Right lung (tissue), 10 donors: ENCODE measurements at places on chromosomes 6 and 20. TPM values are rescaled to one million over a fixed set of nuclear protein-coding genes. Genes with fewer than 3 reads are reported as not detected.
A peak's percentile ranks its signal among the peaks of the same experiment; 100 is the strongest.

DNA sequence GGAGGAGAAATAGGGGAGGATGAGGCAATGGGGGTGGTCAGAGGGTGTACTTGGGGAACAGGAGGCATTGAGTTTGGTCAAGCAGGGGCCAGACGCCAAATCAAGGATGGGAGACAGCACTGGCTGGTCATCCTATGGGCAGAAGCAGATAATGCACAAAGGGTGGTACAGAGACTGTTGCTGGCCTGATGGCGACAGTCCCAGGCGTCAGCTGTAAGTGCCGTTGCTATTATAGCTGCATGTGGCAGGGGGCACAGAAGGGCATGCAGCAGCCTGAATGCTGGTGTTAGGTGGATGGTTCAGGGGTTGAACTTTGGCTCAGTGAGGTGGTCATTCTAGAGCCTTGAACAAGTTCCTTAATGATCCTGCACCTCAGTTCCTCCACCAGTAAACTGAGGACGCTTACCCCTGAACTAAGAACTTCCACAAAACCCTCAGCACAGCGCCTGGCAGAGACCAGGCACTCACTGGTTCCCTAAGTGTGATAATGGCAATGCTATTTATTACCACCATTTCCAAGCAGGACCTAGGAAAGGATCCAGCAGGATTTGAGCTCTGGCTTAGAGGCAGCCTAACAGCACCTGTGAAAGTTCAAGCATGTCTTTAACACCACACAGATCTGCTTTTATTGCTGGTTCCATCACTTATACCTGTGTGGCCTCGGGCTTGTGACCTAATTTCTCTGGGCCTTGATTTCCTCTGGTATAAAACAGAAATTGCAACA, 162.7 kb downstream of the INSM1 start:
- no peak for DNase-seq

GRCh38 chr6:138261116-138261780, 43.0 kb upstream of the PBOV1 start:
- DNase-seq, result no peak

GRCh38 chr20:2045101-2045500, 51.2 kb upstream of the PDYN start:
- DNase-seq, result no peak

- DNase-seq, result no peak
Observed at GRCh38 chr6:43310134-43310533, 1.5 kb upstream of the CRIP3 start.

GRCh38 chr6:167150941-167151549, 6.7 kb downstream of the GPR31 start:
- no peak for DNase-seq

DNA sequence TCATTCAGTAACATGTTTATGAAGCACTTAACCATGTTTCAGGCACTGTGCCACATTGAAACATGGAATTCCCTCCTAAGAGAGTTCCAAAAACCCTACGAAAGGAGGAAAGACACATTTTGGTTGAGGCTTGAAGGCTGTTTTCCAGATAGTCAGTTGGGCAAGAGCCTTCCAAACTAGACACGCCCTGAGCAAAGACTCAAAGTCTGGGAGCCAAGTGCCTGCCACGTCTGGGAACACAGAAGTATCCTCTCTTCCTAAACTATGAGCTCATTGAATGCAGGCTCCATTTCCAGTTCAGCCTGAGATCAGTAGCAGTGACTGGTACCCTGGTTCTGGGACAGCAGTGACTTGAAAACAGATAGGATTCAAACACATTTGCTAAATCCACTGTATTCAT, 74.5 kb upstream of the FAM8A1 start:
- DNase-seq, result no peak

DNA sequence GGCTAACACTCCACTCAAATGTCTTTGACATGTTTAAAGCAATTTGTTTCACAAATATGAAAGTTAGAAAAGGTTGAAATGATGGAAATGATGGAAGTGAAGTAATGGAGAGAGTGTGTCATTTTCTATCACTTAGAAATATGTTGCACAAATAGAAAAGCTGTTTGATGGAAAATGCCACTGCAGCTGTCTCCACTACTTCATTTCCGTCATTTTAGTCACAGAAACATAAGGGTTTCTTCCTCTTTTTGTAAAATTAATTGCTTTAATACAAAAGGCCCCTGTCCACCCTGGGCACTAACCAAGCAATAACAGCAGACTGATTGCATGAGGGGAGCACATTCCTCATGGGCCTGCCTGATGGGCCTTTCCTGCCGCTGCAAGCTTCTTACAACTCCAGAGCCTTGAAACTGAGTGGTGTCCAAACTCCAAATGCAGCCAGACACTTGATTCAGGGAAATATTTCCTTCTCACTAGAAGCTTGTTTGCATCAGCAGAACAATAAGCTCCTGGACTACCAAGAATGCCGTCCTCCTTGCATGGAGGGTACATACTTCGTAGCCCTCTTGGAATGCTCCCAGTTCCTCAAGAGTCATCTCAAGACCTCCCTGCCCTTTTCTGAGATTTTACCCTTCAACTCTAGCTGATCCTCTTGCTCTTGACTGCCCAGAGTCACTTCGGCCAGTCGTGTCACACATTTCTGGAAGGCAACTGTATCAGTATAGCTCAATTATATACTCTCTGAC, 36.1 kb downstream of the F13A1 start:
- DNase-seq, result no peak

DNA sequence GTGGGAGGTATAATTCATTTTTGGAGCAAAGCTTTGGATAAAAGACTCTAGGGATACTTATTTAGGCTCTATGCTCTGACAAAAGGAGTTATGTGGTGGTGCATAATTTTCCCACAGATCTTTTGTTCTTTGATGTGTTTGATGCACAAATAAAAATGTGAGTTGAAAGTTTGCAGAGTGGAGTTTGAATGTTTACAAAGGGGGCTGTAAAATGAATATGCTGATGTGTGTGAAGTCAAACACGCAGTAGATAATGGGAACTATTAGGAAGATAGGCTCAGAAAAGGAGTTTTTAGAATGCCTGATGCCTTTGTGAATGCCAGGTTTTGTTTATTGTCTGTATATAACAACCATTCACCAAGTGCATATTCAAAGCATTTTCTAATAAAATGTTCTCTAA, 545.0 kb upstream of the EPHA7 start:
- no peak for DNase-seq

GRCh38 chr20:64244870-64245603, 10.5 kb upstream of the PCMTD2 start:
- DNase-seq, result no peak

DNA sequence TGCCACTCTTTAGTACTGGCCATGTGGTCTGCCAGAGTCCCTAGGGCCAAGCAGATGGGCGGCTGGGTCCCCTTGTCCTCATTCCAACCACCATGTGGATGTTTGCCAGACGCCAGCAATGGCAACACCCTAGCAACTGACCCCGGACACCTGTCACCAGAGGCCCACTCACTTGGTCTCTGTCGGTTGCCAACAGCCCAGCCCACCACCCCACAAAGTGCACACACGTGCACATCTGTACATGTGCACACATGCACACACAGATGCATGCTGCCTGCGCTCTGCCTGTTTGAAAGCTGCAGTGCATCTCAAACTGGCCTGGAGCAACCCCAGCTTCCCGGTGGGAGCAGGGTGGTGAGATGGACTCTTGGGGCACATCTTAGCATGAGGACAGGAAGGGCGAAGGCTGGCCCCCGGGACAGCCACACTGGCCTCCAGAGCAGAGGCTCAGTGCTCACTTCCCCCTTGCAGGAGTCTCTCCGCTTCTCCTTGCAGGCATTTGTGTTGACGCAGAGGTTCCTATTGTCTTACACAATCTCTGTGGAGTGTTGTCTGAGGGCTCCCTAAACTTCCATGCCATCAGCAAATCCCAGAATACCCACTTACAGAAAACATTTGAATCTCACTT, 54.0 kb downstream of the PSMG4 start:
- no peak for DNase-seq

- DNase-seq, result no peak
Observed at GRCh38 chr6:140968062-140968461, 1164.7 kb upstream of the GJE1 start.

DNA sequence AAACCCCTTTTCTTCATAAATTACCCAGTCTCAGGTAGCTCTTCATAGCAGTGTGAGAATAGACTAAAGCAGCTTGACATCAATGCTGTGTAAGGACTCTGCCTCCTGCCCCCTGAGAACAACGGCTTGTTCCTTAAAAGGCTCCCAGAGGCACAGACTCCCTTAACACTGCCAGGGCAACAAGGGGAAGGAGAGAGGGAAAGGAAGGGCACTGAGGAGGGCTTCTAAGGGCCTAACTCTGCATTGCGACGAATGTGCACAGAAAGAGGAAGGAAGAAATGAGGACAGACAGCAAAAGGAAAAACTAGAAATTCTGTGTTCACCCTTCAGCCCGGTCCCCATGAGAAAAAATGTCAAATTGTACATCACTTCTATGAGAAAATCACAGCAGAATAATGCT, 74.0 kb downstream of the AGPAT4 start:
- no peak for DNase-seq

DNA sequence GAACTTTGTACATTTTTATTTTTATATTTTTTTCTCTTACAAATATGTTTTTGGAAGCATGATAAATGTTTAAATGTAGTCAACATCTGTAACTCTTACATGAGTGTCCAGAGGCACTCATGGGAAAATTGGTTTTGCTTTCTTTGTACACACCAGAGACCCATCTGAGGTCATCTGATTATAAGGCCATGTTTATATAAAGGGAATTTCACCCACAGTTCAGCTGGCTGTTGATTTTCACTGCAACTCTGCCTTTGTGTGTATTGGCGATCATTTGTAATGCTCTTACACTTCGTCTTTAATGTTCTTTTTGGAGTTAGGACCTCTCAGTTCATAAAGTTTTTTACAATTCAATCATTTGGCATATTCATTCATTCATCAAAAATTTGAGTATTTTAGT, 28.1 kb downstream of the RIOK1 start:
- DNase-seq, result no peak

DNA sequence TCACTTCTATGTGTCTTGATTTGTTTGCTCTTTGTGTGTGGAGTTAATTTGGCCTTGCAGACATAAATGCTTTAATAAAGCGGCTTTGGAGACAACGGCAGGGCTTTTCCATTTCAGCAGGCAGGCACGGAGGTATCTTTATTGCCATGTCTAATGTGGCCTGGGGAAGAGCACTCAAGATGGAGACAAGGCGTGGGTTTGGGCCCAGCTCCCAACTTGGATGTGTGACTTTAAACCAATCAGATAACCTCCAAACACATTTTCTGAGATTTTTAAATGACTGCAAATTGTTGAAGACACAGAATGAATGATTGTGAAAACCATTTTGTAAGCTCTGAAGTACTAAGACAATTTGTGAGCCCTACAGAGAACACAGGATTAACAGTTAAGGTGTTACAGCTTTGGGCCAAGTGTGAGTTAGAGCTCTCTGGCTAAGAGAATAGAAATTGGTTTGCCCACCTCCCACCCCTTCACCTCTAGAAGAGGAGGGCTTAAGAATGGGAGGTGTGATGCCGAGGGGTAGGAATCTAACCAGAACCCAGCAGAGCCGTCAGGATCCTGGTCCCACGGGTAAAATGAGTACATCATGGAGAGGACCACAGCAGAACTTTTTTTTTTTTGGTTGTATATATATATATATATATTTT, 9.0 kb downstream of the DYNLT1 start:
- no peak for DNase-seq

- no peak for DNase-seq
Observed at GRCh38 chr20:48926821-48927220, 5.3 kb downstream of the ARFGEF2 start.

- DNase-seq, result peak; percentile 22
Observed at GRCh38 chr20:5835321-5835821, 85.2 kb downstream of the SHLD1 start.

DNA sequence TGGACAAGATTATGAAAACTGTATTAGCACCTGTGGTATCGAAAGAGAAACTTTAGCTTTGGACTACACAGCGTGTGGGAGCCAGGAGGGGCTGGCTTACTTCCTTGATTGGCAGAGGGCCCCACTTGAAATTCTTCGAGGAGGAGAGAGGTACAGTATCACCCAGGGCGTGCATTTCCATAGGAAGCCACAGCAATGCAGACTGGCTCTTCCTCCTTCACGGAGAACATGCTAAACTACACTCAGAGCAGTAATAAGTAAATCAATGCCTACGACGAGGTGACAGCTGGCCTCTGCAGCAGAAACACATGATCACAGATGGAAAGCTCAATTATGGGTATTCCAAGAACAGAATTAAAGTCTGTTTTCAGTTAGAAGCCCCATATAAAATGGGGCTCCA, 44.2 kb downstream of the MYLK4 start:
- no peak for DNase-seq

DNA sequence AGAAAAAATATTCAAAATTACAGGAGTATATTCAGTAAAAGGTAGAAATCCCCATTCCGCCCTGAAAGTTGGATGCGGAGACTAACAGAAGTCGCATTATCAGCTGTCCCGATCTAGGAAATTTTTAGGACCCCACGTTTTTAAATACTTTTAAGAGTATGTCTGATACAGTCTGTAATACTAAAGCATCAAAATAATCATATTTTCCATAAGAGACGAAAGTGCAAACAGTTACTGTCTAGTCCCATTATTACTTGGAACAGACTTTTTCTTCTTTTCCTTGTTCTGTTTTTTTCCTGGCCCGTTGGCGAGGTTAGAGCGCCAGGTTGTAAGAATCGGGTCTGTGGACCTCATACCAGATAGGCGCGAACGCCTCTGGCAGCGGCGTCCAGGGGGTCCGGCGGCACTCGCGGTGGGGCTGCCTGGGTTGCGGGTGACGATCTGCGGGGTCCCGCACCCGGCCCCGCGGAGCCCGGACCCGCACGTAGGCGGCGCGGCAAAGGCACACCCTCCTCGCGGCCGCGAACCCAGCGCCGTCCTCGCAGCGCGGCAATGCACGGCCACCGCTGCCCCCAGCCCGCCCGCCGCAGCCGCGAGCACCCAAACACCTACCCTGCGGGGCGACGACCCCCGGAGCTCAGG, 460 bp downstream of the PLAGL1 start:
- peak; percentile 13 for DNase-seq

DNA sequence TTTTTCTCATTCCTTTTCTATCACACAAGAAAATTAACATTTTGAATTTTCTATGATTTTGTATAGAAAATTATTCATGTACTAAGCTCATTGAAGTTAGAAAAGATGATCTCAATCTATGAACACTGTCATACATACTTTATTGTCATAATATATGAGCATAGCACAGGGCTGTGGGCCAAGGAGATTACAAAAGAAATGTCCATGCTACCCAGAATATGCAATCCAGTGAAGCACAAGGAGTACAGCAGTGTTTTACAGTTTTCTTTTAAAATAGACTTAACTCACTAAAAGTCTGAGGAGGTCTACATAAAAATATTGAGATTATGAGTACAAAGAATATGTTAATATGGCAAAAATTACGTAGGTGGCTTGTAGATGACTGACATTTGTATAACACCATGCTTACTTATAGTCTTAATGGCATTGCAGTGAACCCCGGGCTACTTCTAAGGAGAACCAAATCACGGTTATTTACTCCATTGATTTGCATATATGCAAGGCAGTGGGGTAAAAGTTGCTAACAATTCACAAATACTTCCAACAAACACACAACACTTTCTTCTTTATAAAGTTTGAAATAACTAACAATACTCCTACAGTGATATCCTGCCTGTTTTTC, 257.1 kb downstream of the BCKDHB start:
- DNase-seq, result no peak

GRCh38 chr6:27608916-27609883, 136.3 kb upstream of the ZNF184 start:
- no peak for DNase-seq

The SCRT2 gene
- not detected for polyA plus RNA-seq

The EDN1 gene
- polyA plus RNA-seq, result 49.9 TPM

The HRH3 gene
- not detected for polyA plus RNA-seq

The SNAI1 gene
- 7.7 TPM for polyA plus RNA-seq

The TRPC4AP gene
- 60.8 TPM for polyA plus RNA-seq

The PSMA7 gene
- polyA plus RNA-seq, result 149 TPM

The IL17F gene
- polyA plus RNA-seq, result not detected
